Stimulated activated effector memory CD8-positive, alpha-beta T cell treated with anti-CD3 and anti-CD28 coated beads, Interleukin-12 subunit alpha, Interleukin-12 subunit beta, amount 100 ng/mL, for 72 hours (primary cell): ENCODE measurements at places on chromosomes 5 and 9.
A peak's percentile ranks its signal among the peaks of the same experiment; 100 is the strongest.

DNA sequence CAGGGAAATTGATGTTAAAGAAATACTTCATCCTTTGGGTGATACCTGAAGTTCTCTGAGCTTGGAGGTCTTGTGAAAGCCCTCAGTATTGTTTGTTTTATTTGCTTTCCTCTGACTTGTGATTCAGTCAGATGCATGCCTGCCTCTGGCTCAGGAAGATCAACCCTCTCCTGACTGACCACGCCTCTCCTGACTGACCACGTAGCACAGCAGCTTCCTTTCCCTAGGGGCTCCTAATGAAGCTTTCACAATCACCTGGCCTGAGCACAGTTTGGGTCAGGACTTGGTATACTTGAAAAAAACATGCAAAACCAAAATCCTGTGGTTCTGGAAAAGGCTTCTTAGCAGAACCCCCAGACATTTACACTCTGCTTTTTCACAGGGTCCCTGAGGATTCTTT lies 3.8 kb downstream of the TGFBI start:
- no peak for DNase-seq

GRCh38 chr5:21931116-21931515 lies 922.0 kb downstream of the CDH12 start:
- DNase-seq, result no peak

GRCh38 chr5:533243-533954 lies 9.2 kb upstream of the SLC9A3 start:
- no peak for DNase-seq

DNA sequence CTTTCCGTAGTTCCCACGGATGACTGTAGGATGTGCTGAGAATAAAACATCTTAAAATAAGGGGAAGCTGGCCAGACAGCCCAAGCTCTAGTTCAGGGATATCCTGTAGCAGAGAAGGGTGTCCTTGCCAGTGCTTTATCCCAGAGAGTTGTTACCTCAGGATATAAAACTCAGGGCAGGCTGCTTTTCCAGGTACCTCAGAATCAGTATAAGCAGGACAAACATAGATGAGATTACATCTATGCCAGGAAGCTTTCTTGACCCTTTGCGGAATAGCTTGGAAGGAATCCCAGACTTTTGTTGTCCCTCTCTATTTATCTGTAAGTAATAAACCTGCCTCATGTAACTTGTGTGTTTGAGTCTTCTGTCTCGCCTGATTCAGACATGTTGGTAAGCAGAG lies 565.7 kb downstream of the PRDM9 start:
- DNase-seq, result no peak

GRCh38 chr9:123349691-123350480 lies 6.1 kb upstream of the CRB2 start:
- peak; percentile 77 for DNase-seq

GRCh38 chr9:88571419-88571818 lies 36.4 kb downstream of the NXNL2 start:
- DNase-seq, result no peak

- no peak for DNase-seq
These were observed 184.7 kb downstream of the AOPEP start for GRCh38 chr9:94911211-94911610.

DNA sequence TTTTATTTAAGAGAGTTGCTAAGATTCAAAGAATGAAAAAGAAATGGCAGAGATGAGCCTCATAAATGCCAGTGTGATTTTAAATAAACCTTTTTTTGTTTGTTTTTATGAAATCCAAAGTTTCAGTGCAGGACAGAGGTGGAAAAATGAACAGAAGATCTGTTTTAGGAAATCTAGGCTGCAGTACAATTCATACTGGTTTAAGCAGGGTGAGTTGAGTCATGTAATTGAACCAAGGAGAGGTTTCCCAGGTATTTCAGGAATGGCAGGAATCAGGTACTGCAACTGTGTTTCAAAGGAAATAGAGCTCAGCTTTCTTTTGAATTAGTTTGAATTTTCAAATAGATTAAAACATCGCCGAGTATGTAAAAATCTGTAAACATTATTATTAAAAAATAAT lies 3.0 kb upstream of the ANKRD31 start:
- no peak for DNase-seq

GRCh38 chr9:28365728-28366127 lies 792.4 kb upstream of the C9orf72 start:
- no peak for DNase-seq

- DNase-seq, result no peak
These were observed 138.2 kb upstream of the OSMR start for GRCh38 chr5:38707352-38708210.

- no peak for DNase-seq
These were observed 375.1 kb downstream of the EBF1 start for GRCh38 chr5:158724521-158725188.

DNA sequence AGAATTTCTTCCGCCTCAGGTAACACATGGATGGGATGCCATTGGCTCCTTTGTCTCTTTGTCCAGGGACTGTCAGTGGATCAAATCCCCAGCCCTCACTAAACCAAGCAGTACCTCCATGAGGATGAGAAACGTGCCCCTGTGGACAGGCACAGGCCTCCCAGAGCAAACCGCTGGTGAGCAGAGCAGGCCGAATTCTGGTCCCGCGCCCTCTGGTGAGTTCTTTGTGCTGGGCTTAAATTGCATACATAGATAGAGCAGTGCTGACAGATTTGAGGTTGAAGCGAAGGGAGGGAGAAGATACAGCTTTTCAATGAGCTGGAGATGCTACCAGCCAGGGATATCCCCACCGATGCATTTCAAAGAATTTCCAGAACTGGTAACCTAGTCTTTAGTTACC lies 143.8 kb downstream of the HSD17B3 start:
- no peak for DNase-seq

DNA sequence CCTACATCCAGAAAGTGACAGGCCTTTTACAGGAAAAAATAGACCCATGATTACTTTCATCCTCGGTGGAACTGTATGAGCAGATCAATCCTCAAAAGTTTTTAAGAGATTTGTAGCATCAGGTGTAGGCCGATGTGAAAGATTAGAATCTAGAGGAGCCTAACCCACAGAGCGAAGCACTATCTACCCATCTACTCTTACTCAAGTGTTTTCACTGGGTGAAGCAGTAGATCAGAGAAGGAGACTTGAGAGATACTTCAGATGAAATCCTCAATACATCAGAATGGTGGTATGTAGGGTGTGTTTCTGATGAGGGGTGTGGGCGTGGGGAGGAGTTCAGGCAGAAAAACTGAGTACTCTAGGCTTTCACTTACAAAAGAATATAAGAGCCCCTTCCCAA lies 192.8 kb downstream of the FER start:
- no peak for DNase-seq

DNA sequence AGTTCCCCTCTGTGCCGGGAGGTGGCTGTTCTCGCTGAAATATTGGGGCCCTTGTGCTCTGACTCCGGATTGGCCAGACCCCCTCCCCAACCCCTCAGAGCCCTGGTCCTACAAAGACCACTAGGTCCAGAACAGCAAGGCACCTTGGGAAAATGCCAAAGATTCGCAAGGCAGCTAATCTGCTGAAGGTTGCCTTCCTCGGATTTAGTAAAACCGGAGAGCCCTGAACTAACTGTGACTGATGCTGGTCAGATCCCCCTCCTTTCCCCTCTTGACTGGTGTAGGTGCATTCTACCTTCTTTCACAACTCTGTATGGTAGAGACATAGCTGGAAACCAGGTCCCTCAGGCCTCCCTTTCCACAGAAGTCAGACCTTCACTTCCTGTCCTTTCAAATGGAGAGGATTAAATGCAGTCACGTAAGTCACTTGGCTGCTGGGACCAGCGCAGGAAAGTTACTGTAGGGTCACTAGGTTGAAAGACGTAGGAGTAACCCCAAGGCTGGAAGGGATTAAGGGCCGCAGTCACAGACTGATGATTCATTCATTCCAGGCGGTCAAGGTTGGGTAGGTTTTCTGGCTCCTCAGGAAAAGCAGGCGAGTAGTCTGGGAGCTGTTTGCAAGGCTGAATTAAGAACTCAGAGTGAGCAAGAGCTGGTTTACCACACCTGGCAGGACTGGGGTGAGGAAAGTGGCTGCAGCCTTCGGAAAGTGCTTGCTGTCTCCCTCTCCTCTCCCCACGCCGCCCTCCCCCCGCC lies 5.3 kb downstream of the BARX1 start:
- DNase-seq, result no peak

DNA sequence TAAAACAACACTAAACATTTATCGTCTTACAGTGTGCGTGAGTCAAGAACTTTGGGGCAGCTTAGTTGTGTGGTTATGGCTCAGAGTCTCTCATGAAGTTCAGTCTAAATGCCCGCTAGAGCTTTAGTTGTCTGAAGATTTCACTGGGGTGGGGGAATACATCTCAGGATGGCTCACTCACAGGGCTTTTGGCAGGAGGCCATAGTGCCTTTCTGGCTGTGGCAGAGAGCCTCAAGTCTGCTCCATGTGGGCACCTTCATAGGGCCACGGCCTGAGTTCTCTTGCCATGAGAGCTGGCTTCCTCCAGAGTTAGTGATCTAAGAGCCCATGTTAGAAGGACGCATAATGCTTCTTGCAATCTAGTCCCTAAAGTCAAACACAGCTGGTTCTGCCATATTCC lies 258.8 kb upstream of the NUDT12 start:
- DNase-seq, result no peak

DNA sequence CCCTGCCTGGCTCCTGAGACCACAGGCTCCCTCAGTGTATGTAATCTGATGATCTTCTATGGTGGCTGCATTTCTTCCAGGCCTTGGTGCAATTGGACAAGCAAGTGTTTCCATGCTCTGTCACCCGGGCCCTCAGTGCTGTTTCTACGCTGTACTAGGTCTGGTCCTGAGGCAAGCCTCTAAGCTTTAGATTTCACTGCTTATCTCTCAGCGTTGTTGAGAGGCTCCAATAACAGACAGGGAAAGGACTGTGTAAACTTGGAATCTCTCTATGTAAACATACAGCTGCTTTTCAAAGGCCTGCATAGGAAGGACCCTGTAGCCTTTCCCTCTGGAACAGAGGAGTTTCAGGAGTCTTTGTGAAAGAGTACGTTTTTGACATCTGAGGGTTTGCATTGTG lies 38.6 kb upstream of the NFIB start:
- DNase-seq, result no peak

- no peak for DNase-seq
These were observed 13.6 kb upstream of the ANKHD1 start for GRCh38 chr5:140388052-140388451.

DNA sequence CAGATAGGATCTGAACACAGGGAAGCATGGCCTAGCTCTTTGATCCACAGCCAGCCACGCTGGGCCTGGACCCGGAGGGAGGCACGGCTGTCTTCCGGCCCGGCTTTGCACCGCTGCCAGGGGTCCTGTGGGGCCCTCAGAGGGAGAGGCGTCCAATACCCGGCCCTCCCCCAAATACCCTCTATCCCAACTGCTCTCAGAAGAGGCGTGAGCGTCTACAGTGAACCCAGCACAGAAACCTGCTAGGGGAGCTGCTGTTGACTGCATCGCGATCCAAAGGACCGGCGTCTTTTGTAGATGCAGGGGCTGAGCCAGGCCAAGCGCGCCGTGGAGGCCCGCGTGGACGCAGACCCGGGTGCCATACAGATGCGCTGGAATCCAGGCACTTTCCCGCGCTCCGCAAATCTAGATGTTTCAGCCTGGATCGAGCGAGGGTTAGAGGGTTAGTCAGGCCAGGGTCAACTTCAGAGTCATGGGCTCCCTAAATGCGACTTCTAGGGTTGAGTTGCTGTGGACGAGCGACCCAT lies 1.1 kb upstream of the TCF7 start:
- DNase-seq, result no peak
